ENCODE measurements at places on chromosomes 5 and 9. TPM values are rescaled to one million over a fixed set of nuclear protein-coding genes. Genes with fewer than 3 reads are reported as not detected.

The SIMC1 gene
- total RNA-seq, result 1.7 TPM

The TMED9 gene
- total RNA-seq, result 152 TPM

The BASP1 gene
- total RNA-seq, result 34.2 TPM

The HAVCR2 gene
- 3.3 TPM for total RNA-seq

The NPR3 gene
- total RNA-seq, result 74.7 TPM

The ADAMTS12 gene
- total RNA-seq, result 9.8 TPM

The DMRTA1 gene
- 0.47 TPM for total RNA-seq

The PCDHA9 gene
- 0.16 TPM for total RNA-seq

The SPATA31E1 gene
- not detected for total RNA-seq

The CER1 gene
- not detected for total RNA-seq

The GPX8 gene
- 72.0 TPM for total RNA-seq

The ODF2 gene
- 21.6 TPM for total RNA-seq

The LCN1 gene
- not detected for total RNA-seq

The BARHL1 gene
- not detected for total RNA-seq

The KDM4C gene
- total RNA-seq, result 31.1 TPM

The ALDH1A1 gene
- 10.1 TPM for total RNA-seq

The TRIM23 gene
- total RNA-seq, result 44.9 TPM

The CNTLN gene
- total RNA-seq, result 8.4 TPM

The PCDHB4 gene
- total RNA-seq, result not detected

The CSF1R gene
- total RNA-seq, result under 0.01 TPM

The CCL21 gene
- total RNA-seq, result not detected

The SMIM33 gene
- not detected for total RNA-seq

The GABRB2 gene
- not detected for total RNA-seq

The C5orf52 gene
- total RNA-seq, result not detected

The NCBP1 gene
- 28.9 TPM for total RNA-seq

The PDZD2 gene
- 0.09 TPM for total RNA-seq

The PHF24 gene
- total RNA-seq, result 0.16 TPM

The AQP3 gene
- total RNA-seq, result 6.6 TPM

The NRARP gene
- total RNA-seq, result 0.16 TPM

The SCGB3A2 gene
- total RNA-seq, result not detected

The UBE2B gene
- total RNA-seq, result 10.7 TPM

The LHX2 gene
- not detected for total RNA-seq

The BTNL3 gene
- not detected for total RNA-seq

The IL33 gene
- 83.6 TPM for total RNA-seq

The ENC1 gene
- total RNA-seq, result 14.5 TPM

The C8G gene
- total RNA-seq, result 0.32 TPM

The SPINK13 gene
- not detected for total RNA-seq

The SLC24A2 gene
- total RNA-seq, result not detected

The TMC1 gene
- total RNA-seq, result under 0.01 TPM

The ASS1 gene
- total RNA-seq, result 62.2 TPM

The SLC2A6 gene
- total RNA-seq, result 4.3 TPM

The PCDHGA12 gene
- 7.4 TPM for total RNA-seq

The ADGRD2 gene
- total RNA-seq, result not detected

The RLN1 gene
- total RNA-seq, result not detected

The PCA3 gene
- total RNA-seq, result 0.26 TPM

The DNAI1 gene
- total RNA-seq, result not detected

The GBGT1 gene
- 1.3 TPM for total RNA-seq

The ANKRD55 gene
- not detected for total RNA-seq

The GABRA1 gene
- not detected for total RNA-seq

The GRM6 gene
- total RNA-seq, result under 0.01 TPM

The GARIN3 gene
- not detected for total RNA-seq

The WHRN gene
- 1.4 TPM for total RNA-seq
